ENCODE measurements at places on chromosomes 6 and 20.

DNA sequence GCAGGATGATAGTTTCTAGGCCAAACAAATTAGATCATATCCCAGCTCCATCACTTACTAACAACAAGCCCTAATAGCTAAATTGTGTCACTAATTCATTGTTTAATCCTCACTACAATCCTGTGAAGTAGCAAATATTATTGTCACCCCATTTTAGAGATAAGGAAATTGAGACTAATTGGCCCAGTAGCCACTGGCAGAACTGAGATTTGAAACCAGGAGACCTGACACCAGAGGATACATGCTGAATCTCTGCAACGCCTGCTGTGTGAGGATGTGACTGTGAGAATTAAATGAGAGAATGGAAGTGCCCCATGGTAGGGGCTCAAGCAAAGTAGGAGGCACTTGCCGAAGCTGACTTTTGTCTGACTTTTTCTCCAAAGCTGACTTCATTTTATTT lies 124.3 kb upstream of the CITED2 start:
- no peak for DNase-seq

DNA sequence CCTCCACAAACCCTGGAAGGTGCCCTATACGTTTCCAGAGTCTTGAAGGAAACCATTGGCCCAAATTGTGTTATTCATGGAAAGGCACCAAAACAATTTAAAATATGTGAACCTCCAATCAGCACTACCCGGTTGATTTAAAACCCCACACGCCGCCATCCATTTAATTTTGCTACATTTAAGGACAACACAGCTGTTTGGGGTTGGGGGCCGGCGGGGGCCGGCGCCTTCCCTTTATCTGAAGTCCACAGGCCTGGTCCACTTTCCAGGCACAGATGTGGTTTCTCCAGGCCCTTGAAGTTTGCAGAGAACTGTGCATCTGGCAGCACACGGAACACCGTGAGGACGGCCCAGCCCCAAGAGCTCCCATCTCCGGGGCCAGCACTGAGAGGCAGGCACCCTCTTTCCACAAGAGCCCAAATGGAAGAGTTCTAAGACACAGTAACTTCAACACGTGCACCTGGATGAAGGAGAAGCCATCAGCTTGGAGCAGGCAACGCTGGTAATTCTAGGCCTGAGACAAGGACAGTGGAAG lies 16.8 kb upstream of the FRMD1 start:
- DNase-seq: no peak

DNA sequence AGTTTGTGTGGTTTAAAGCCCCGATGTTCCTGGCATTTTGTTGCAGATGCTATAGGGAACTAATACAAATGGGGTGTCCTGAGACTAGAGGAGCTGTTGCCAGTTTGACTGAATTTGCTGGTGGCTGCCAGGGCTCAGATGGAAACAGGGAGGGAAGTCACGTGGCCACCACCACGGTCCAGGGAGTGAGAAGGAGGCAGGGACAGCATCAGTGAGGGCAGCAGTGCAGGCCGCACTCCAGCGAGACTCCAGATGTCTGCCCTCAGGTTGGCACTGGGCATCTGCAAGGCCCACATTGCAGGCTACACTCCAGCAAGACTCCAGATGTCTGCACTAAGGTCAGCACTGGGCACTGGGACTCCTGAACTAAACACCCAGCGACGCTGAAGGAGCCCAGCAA lies 86.2 kb downstream of the RAMACL start:
- no peak for DNase-seq

DNA sequence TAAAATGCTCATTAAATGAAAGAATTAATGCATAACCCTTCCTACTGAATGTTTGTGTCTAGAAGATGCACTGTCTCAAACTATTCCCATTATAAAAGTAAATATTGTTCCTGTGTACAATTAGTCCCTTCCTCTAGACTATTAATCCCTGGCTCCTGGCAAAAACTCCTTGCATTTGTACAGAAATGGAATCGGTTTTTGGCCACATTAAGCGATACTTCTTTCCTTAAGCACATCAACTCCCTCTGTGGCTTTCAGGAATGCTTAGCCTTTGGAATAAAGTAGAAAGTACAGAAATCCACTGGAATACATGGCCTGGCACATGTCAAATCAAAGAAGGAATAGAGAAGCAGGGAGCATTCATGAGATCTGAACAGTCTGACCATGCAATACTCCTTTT lies 179.8 kb downstream of the GMPR start:
- DNase-seq: no peak

- DNase-seq: no peak
Measured at GRCh38 chr20:57384953-57385761, 6.0 kb upstream of the RBM38 start.

- DNase-seq: no peak
Measured at GRCh38 chr20:2946988-2947961, 74.0 kb downstream of the PTPRA start.

DNA sequence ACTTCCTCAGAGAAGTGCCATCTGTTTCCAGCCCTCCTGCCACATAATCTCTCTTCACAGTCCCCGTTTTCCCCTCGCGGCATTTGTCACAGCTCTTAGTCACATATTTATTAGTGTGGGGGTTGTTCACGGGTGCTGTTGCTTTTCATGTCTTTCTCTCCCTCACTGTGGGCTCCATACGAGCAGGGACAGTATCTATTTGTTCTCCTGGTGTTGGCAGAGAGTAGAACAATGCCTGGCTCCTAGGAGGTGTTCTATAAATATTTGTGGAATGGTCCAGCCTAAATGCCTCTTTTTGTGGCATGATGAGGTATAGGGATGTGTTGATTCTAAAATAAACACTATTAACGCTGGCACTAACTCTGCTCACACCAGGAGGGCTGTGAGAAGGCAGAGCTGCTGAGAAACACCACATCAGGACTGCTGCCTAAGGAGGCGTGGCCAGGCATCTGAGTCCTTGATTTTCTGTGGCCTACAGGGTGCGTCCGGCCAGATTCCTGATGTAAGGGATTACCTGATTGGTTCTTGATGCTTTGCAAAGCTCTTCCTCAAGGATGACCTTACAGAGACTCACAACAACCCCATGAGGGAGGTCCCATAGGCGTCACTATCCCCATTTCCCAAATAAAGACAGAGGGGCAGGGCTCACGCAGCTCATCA lies 219.8 kb upstream of the ARID1B start:
- no peak for DNase-seq

GRCh38 chr20:57379263-57379647 lies 11.9 kb upstream of the RBM38 start:
- no peak for DNase-seq

DNA sequence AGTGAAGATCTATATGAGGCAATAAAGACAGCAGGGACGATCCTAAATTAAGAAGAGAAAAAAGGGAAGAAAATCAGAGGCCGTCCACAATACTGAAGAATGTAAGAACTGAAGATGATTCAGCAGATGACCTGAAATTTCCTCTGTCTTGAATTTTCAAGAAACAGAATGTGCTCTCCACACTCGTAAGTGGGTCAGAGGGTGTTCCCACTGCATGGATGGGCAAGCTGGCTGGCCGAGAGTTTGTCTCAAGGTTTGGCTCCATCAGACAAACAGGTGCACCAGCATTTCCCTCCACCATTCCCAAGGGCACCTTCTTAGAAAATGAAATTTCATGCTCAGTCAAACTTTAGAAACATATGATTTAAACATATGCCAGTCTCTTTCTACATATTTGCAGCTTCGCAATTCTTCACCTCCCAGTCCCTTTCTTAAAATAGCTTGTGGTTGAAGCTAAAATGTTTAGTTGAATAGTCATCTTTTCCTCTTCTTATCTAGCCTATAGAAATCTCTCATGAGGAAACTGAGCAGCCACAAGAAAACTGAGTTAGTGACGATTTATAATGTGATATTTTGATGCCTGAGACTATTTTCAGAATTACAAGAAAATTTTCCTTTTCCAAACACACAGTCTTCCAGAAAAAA lies 576.4 kb downstream of the PRKN start:
- DNase-seq: no peak

GRCh38 chr6:122669868-122670267 lies 59.7 kb downstream of the PKIB start:
- no peak for DNase-seq

DNA sequence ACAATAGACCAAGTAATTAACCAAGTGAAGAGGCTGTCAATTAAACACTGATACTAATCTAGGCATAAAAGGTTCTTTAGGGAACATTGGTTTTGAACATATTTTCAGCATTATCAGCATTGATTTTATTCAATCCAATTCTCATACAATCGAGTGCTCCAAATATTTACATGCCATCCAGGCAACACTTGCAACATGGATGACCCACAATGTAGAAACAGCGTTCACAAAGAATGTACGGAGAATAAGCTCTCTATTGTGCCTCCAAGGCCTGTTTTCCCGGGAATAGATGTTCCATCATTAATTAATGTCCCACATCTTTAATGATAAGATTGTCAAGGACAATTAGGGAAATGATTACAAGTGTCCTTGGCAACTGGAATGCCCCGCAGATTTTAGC lies 117.4 kb downstream of the RFX6 start:
- DNase-seq: no peak

DNA sequence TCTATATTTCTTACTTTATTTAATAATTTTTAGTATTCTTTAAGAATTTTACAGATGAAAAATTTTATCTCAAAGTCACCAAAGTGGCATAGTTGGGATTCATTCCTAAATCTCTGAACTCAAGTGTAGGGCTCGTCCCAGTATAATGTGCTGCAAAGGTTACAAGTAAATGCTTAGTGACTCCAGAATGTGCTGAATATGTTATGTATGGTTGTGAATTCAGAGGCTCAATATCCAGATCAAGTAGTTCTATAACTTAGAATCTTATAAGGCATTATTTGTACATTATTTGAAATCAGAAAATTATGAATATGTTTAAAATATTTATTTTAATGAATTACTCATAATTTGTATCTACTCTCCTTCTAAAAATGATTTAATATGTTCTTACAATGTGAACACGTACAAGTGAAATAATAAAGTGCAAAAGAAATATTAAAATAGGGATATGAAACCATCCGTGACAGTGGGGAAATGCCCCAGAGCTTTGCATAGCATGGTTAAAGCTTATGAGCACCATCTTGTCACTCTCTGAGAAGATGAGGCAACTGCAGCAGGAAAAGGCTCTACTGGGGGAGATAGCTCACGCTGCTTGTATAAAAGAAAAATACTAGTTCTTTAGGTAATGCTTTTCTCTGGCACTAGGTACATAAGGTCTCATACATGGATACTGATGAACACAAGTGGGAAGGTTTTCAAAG lies 259.0 kb downstream of the FOXC1 start:
- no peak for DNase-seq

DNA sequence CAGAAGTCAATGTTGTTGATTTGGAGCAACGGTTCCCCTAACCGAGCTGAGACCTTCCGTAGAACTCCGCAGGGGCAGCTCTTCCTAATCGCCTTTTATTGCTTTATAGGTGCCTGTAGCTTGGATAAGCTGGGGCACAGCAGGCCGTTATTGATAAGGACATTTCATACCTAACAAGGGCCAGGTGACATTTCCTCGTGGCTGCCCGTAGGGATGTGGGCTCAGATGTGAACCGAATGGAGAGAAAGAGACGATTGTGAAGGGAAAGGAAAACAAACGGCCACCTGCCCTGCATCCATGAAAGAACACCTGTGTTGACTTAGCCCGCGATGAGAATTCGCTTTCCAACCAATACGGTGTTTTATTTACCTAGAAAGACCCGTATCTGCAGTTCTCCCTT lies 53.3 kb upstream of the DACT2 start:
- DNase-seq: no peak

GRCh38 chr20:46401478-46401860 lies 4.9 kb downstream of the ELMO2 start:
- DNase-seq: no peak

- no peak for DNase-seq
Measured at GRCh38 chr20:61631751-61632150, 379.7 kb downstream of the CDH4 start.

GRCh38 chr20:44008806-44009678 lies 94.4 kb downstream of the TOX2 start:
- DNase-seq: no peak

DNA sequence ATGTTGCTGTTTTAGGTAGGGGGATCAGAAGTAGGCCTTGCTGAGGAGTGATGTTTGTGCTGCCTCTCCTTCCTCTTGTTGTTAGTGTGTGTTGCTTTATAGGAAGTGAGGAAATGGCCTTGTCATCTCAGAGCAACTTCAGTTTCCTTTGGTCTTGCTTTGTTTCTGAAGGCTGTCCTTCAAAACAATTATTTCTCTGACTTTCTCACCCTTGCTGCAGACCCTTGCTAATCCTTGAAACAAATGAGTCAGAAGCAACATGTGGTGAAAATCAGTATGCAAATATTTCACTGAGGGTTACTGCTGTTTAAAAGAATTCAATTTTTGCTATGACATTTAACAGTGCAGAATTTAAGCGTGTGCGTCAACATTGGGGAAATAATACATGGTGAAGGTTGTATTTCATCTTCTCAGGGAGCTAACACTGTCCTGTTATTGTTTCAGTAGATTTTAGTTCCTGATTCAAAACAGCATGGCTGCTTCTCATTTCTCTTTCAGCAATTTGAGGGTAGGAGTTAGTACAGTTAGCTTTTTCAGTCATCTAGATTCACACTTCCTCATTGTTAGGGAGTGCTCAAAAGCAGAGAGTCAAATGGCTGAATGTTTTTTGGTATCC lies 13.8 kb downstream of the RNF144B start:
- no peak for DNase-seq
